ENCODE measurements at places on chromosomes 4 and X.
A peak's percentile ranks its signal among the peaks of the same experiment; 100 is the strongest.

DNA sequence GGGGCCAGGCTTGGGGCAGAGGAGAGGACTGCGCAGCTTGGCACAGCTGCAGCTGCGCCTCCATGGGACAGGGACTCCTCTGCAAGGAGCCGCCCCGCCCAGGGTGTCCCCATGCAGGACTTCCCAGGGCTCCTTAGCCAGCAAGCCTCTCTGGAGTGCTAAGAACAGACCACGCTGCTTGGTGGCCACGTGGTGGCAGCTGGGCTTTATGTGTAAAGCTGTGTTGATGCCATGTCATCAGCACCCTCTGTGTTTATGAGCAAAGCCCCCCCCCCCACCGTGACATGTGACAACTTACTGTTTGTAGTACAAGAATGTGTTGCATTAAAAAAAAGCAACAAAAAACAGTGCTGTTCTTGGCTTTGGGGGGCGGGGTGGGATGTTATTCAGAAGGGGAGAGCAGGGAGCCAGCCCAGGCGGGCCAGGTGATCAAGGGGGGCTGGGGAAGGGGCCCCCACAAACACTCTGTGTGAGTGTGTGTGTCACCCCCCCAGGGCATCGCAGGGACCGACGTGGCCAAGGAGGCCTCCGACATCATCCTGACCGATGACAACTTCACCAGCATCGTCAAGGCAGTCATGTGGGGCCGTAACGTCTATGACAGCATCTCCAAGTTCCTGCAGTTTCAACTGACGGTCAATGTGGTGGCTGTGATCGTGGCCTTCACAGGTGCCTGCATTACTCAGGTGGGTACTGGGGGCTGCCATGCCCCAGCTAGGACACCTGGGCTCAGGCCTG lies 40.3 kb downstream of the ATP2B3 start:
- no peak for DNase-seq

- DNase-seq: no peak
Observed at GRCh38 chr4:106316773-106317409, 541 bp downstream of the AIMP1 start.

DNA sequence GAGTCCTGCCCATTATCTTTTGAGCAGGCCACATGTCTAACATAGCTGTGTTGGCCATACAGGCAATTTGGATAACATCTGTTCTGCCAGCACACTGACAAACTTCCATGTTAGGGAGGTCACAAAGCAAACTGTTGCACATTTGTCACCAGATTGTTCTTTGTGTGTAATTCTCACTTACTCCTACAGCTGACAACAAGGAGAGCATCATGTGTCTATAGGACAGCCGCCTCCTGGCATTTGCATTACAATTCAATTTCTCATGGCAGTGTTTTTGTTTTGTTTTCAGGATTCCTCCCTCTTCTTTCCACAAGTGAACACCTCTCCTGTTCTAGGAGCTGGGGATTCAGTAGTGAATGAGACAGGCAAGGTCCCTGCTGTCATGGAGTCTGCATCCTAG lies 94.3 kb upstream of the LEF1 start:
- no peak for DNase-seq

DNA sequence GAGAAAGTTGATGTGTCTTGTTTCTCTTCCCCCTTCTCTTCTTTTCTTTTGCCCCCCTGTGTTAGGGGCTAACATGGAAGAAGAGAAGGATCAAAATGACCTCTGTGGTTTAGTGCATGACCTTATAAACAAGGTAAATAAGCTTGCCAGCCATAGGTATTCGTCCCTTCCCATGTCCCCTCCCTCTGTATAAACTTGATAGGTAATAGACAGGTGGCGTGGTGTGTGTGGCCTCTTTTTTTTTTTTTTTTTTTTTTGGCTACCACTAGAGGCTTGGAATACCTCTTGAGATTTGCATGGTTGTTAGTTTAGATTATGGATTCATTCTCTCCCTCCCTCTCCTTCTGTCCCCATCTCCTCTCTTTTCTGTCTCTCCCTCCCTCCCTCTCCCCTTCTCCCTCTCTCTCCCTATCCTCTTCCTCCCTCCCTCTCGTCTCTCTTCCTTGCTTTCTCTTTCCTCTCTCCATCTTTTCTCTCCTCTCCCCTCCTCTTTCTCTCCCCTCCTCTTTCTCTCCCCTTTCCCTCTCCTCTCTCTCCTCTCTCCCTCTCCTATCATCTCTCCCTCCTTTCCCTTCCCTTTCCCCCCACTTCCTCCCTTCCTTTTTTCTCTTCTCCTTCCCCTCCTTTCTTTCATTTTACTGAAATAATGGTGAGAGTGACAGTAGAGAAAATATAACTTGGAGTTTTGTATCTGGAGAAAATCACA lies 134.4 kb downstream of the AFF1 start:
- no peak for DNase-seq

GRCh38 chrX:31658360-31658759 lies 586.5 kb upstream of the FTHL17 start:
- no peak for DNase-seq

DNA sequence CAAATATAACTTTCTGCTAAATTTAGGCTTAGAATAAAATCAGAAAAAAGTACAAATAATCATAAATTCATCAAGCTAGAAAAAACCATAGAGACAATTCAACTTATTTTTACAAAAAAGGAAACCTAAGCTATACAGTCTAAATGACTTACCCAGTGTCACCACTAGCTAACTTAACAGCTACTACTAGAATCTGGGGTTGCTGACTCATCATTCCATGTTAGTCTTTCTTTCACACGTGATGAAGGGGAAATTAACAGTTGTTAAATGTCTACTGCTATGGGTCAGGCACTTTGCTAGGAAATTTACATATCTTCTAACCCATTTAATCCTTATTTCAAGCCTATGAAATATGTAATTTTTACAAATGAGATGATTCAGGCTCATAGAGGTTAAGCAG lies 349.3 kb upstream of the GALNT7 start:
- DNase-seq: no peak

DNA sequence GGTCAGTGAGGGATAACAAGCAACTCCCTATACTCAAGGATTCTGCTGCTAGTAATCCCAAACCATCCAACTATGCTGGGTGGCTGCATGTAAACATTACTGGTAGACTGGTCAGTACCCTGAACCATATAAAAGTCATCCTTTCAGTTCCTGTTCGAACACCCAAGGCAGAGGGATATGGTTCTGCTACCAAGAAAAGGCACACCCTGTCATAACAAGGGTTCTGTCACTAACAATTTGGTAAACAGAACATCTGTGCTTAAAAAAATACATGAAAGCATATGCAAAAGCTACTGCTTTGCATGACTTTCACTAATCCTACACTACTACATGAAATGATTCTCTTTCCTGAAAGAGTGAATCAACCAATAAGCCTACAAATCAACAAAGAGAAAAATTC lies 76.8 kb upstream of the MCF2 start:
- DNase-seq: no peak

- DNase-seq: no peak
Observed at GRCh38 chr4:109462297-109462696, 28.7 kb downstream of the SEC24B start.

GRCh38 chr4:89245459-89245858 lies 62.1 kb downstream of the GPRIN3 start:
- no peak for DNase-seq

- DNase-seq: no peak
Observed at GRCh38 chr4:55617587-55618197, 18.4 kb downstream of the NMU start.

DNA sequence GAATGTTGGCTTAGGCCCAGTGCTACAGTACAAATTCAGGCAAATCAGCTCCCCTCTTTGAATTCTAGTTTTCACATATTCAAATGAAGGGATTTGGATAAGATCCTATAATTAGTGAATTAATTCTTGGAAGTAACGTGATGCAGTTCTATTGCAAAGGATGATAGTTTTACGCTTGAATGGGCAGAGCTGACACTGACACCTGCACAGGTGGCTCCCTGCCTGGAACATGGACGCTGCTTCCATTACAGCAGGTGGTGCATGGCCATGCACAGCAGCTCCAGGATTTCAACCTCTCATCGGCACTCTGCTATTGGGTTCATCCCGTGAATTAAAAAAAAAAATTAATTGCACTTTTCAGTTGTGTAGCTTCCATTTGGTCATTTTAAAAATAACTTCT lies 28.4 kb upstream of the RPS6KA6 start:
- no peak for DNase-seq

GRCh38 chr4:7719354-7720174 lies 220.1 kb downstream of the AFAP1 start:
- DNase-seq: peak; percentile 31

- peak; percentile 27 for DNase-seq
Observed at GRCh38 chrX:16123222-16123786, at the start of gene GRPR. TSS of gene GRPR (plus strand) at chrX:16123565. CDS start at chrX:16123954, 389 bp downstream.

DNA sequence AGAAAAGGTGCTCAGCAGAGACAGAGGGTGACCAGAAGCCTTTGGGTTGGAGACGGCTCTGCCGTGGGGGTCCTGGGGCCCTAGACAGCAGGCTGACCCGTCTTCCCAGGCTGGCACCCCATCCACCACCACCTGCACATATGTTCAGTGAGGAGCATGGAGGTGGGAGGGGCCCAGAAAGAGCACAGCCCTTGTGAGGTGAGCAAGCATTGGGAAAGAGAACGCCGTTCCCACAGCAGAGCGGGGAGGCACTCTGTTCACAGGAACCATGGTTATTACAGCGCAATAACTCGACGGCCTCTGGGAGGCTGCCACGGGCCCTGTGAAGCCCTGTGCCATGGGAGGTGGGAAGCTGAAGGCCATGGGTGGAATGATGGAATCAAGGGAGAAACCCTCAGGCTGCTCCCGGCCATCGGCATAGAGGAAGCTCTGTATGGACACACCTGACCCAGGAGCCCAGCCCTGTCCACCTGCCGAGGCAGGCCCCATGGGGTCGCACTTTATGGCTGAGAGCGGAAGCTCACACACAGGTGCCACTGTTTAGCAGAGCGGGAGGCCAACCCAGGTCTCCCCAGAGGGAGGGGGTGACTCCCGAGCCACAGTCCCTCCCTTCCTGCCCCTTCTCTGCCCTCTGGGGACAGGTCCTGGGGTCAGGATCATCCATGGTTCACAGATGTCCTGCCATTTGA lies 93.5 kb upstream of the AFAP1 start:
- DNase-seq: no peak

DNA sequence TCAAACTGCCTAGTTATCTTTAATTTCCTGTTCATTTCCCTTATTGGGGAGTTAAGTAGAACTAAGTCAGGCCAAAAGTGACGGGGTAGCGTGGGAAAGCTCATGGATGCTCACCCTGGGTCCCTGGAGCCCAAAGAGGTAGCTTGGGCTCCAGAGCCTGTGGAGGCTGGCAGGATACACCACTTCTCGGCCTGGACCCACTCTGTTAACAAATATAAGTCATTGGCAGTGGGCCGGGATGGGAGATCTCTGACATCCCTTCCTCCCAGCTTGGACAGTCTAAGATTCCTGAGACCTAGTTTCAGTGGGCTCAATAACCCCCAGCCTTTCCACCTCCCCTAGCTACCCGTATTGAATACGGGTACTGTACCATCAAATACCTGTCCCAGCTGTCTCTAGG lies 106.1 kb downstream of the EFNB1 start:
- DNase-seq: no peak

- DNase-seq: no peak
Observed at GRCh38 chrX:139199933-139200332, 330.6 kb upstream of the F9 start.

DNA sequence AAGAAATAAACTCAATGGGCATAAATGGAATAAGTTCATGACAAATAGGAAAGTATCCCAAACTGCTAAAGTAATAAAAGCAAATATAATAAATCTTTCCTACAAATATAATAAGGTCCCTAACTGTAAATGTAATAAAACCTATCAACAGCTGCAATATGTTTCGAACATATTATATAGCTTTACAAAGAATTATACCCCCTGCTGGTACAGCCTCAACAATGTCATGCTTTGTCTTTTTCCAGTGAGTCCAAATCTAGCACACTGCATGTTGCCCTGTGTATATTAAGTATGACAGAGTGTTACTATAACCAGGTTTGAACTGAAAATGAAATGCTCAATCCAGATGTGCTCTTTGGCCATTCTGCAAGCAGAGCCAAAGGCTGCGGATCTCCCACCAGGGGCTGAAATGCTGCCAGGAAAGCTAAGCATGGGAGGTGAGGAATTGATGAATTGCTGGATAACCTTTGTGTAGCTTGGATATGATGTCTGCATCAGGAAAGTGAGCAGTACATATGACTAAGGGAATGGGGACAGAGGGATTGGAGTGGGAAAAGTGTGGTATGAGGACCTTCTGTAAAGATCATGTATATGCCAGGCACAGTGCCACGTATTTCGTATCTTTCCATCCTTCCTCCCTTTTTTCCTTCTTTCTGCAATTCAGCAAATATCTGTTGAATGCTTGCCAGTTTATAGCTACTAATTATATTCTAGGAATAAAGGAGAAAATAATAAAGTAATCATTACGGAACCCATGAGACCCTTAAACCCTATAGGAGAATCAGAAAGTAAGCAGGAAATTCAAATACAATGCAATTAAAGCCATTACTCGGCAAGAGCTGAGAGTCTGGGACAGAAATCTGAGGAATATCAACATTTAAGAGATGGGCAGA lies 954.6 kb upstream of the LCORL start:
- no peak for DNase-seq

DNA sequence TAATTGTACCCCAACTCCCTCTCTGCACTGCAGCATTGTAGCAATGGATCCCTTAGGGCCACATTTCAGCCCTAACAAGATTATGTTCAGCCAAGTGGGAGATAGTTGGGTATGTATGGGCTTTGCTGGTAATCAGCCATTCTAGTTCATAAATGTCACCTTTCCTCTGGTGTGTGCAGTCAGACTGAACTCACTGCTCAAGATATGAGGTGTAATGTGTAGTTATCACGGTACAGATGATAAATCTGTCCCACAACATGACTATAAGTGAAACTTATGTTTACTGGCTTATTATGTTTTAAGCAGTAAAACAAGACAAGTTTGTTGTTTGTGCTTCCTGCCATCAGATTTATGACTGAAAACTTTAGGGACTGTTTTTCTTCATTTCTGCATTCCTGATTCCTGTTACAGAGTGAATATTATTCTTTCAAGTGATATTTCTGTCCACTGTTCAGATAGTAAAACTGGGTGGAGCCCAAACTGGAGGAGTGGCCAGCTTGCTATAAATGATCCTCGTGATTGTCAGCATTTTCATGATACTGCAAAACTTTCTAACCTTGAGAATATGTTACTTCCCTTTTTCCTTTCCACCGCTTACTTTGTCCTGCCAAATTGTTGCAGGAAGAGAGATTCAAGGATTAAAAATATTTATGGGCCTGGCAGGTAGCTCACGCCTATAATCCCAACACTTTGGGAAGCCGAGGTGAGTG lies 44.9 kb downstream of the ANAPC4 start:
- DNase-seq: no peak

Data from activated T-helper 1 cell treated with anti-CD3 and anti-CD28 coated beads, Interleukin-2, amount 50 U/mL, for 16 hours (primary cell).